ENCODE measurements at places on chromosomes 1 and 21.
A peak's percentile ranks its signal among the peaks of the same experiment; 100 is the strongest.

DNA sequence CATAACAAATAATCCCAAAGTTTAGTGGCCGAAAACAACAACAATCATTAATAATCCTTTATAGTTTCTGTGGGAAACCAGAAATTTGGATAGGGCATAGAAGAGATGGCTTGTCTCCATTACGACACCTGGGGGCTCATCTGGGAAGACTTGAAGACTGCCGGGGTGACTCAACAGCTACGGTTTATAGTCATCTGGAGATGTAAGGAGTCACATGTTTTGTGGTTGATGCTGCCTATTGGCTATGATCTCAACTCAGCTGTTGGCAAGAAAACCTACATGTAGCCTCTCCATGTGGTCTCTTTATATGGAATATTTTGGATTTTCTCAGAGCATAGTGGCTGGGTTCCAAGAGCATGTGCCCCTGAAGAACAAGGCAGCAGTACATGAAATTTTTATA is 29.3 kb upstream of the TSPAN2 start:
- peak; percentile 71 for DNase-seq

DNA sequence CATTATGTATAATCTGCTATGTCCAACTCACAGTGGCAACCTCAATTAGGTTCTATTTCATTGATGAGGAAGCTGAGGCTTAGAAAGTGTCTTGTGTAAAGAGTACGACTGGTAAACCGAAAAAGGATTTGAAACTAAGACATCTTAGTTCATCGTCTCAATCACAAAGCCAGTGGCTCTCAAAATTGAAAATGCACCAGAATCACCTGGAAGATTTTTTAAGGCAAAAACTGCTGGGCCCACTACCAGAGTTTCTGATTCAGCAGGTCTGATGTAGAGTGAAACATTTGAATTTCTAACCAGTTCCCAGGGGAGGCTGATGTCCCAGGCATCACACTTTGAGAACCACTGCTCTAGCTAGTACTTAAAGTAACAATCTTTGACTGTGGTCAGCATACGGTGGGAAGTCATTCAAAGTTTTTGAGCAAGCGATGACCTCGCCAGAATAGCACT is 5.2 kb upstream of the LRRC53 start:
- no peak for DNase-seq

GRCh38 chr1:160499631-160500030 is 23.4 kb downstream of the SLAMF6 start:
- DNase-seq = no peak

DNA sequence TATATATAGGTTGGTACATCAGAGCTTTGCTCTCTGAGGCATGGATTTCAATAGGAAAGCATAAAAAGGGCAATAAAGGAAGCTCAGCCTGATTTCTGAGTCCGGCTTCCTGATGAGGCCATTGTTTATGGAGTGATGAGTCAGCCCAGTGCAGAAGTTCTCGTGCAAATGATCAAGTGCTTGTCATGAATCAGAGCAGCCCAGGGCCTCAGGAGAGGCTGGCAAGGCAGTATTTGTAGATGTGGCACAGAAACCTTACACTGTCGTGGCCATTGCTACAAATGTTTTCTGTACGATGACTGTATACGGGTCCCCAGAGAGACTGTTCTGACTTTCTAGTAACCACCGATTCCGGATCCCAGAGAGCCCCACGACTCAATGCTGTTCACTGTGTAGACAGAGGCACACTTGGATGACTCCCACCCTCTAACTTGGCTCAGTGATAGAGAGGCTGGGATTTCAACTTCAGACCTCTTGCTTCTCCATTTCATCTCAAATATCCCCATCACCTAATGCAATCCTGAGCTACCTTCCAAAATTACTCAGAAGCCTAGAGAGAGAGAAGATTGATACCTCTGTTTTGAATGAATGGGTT is 26.8 kb downstream of the UMODL1 start:
- DNase-seq = peak; percentile 97

- no peak for DNase-seq
Observed at GRCh38 chr1:30226648-30227047, 496.7 kb downstream of the MATN1 start.

Measured in fibroblast of skin of right quadriceps (primary cell).